ENCODE measurements at places on chromosomes 7 and 10.

DNA sequence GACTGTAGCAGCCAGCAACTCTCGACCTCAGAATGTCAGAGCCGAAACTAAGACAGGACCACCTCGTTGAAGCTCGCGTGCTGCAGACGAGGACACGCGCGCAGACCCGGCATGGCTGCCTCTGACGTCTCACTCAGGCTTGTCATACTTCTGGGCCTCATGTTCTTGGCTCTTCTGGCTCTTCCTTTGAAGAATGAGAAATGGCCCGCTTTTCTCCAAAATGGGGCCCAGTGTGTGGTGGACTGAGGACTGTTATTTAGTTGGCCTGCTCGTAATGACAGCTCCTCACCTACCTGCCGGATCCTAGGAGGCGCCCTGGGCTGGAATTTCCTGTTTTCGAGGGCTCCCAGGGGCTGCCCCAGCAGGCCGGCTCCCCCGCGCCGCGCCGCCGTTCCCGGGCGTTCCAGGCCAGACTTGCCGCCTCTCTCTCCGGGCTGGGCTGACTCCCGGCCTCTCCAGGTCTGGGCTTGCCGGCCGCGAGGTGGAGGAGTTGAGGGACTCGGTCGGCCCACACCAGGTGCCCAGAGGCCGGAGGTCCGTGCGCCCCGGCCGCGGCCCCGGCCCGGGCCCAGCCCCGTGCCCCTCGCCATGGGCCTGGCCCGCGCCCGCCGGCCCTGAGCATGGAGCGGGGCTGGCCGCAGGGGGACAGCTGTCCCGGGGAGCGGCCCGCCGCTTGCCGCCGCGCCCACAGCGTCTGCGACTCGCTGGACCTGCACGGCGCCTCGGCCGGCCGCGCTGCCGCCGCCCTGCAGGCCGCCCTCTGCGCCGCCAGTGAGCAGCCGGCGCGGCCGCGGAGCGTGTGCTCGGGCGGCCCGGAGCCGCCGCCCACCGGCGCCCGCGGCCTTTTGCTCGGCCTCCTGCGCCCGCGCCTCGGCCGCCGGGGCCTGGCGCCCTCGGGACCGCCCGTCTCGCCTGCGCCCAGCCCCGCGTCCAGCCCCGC is 28.1 kb downstream of the AGAP3 start:
- peak; percentile 47 for DNase-seq

DNA sequence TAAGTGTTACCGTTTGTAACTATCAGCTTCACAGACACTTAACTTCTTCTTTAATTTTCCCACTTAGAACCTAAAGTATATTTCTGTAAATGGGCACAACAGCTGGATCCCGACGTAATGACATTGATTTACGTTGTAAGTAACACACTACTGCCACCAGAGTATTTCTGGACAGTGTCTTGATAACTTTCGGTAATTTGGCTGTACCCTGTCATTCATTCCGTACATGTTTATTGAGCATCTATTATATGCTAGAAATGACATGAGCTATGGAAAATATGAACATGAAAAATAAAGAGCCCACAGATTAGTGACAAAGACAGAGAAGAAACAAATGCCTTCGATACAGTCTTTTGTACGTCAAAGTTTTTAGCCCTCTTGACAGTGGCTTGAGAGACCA is 291.4 kb downstream of the CCDC3 start:
- DNase-seq, result no peak

GRCh38 chr10:5038733-5039132 is 35.1 kb upstream of the AKR1C2 start:
- DNase-seq, result no peak

DNA sequence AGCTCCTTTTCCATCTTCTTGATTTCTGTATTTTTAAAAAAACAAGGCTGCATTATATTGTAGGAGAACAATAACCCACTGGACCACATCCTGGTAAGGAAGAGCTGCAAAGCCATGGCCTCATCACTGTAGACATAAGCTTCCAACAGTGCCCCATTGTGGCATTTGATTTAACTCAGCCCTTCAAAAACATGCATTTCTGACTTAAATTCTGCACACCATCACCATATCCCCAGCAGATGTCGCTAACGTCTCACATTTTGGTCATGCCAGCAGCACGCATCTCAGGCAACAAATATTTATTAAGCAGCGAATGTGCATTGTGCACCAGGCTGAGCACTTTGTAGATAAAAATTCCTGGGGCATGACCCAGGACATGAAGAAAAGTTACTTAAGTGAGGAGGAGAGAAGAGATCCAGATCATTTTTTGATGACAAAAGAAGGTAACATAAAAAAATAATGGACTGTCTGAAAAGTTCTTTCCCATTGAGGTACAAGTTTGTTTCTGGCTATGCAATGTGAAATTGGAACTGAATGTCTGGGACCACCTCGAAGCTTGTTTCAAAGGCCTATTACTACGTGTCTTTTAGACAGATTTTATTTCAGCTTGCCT is 164.6 kb upstream of the CDCA7L start:
- peak; percentile 95 for DNase-seq

- no peak for DNase-seq
Observed at GRCh38 chr7:121300685-121301420, 27.9 kb upstream of the WNT16 start.

DNA sequence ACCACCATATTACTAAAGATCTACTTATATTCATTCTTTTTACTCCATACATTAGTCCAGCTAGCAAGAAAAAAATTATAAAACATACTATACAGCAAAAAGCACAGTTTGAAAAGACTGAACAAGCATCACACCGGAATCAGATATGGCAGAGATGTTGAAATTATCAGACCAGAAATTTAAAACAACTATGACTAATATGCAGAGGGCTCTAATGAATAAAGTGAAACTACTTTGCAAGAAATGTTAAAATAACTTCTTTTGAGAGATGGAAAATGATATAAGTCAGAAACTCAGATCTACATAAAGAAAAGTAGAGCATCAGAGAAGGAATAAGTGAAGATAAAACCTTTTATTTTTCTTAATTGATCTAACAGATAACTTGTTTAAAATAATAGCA is 50.9 kb downstream of the SGCE start:
- no peak for DNase-seq

GRCh38 chr7:102466097-102466496 is 1.3 kb downstream of the LRWD1 start:
- DNase-seq, result no peak

- DNase-seq, result no peak
Observed at GRCh38 chr10:74047304-74047703, 49.4 kb downstream of the VCL start.

DNA sequence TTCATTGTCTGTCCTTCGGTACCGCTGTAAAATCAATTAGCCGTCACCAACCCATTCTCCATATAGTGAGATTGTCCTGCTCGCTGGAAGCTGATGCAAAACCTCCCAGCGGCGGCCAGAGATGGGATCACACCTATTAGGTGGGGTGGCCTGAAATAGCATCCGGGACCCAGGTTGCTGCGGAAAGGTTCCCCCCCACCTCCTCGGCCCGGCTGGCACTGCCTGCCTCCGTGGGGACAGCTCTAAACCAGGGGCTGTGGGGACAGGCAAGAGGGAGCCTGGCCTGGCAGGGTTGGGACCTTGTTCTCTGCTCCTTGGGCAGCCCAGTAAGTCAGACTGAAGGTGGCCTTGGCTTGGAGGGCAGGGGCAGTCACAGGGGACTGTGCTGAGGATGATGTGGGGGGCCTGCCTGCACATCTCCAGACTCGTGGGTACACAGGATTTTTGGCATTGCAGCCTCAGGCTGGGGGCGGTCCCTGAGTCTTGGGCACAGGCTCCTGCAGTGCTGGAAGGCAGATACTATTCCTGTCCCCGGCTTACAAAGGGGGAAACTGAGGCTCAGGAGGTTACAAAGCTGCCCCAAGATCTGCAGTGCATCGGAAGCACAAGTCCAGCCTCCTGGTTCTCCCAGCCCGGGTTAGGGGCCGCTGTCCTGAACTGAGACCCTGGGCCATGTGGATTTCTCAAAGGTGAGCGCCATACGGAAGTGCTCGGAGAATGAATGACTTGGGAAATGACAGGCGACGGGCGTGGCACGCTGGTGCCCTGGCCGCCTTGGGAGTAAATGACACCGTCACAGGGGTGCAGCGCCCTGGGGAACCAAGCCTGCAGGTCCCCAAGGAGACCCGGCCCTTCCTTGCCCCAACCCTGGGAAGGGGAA is 65.6 kb downstream of the UNCX start:
- no peak for DNase-seq

DNA sequence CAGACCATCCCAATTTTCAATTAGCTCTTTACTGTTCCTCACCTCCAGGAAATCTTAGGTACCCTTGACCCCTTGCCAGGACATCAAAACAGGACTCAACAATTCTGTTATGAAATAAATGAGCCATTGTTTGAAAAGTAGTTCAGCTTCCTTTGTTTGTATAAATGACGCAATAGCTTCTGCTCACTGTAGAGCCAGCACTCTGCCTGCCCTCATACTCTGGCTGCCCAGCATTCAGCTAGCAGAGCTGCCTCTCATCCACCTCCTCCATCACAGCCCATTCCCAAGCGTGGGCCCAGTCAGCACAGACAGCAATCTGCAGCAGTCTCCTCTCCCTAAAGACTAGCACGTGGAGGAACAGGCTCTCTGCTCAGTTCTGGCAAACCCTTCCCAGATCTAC is 478.6 kb downstream of the GRID1 start:
- DNase-seq, result no peak

DNA sequence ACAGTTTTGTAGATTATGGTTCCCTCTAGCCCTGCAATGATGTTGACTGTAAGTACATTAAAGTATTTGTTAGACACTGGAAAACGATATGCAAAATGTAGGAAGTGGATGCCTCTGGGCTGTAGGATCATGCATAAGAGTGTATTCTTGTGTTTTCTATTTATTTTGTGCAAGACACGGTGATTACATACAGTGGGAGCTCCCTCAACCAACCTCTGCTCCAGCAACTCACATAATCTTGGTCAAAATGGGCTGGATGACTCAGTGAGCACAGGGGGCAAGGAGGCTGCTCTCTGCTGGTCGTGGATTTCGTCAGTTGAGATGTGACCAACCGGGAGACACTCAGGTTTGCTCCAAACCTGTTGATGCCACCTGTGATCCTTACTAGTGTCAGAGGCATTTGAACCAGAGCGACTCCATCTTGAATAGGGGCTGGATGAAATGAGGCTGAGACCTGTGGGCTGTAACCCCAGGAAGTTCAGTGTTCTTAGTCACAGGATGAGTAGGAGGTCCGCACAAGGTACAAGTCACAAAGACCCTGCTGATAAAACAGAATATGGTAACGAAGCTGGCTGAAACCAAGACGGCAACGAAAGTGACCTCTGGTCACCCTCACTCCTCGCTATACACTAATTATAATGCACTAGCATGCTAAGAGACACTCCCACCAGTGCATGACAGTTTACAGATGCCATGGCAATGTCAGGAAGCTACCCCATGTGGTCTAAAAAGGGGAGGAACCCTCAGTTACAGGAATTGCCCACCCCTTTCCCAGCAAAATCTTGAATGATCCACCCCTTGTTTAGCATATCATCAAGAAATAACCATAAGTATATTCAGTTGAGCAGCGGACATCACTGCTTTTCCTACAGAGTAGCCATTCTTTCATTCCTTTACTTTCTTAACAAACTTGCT is 56.4 kb upstream of the FAM20C start:
- no peak for DNase-seq

- no peak for DNase-seq
Observed at GRCh38 chr10:12107781-12108180, 21.7 kb upstream of the SEC61A2 start.

- no peak for DNase-seq
Observed at GRCh38 chr7:2271273-2272026, 29.4 kb downstream of the NUDT1 start.

DNA sequence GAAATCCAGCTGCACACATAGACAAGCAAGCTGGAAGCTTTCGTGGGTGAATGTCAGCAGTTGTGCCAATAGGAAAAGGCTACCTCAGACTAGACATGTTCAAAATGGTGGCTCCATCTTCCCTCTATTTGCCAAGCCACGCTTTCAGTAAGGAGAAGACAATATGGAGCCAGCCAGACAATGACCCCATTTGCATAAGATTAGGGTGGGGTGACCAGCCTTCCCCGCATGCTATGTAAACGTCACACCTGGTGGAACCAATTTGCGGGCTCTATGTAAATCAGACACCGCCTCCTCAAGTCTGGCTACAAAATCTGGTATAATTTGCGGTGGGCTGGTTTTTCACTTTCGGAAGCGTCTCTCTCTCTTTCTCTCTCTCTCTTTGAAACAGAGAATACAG is 297.4 kb upstream of the PCDH15 start:
- no peak for DNase-seq

GRCh38 chr10:132564690-132565089 is 27.1 kb downstream of the INPP5A start:
- no peak for DNase-seq

DNA sequence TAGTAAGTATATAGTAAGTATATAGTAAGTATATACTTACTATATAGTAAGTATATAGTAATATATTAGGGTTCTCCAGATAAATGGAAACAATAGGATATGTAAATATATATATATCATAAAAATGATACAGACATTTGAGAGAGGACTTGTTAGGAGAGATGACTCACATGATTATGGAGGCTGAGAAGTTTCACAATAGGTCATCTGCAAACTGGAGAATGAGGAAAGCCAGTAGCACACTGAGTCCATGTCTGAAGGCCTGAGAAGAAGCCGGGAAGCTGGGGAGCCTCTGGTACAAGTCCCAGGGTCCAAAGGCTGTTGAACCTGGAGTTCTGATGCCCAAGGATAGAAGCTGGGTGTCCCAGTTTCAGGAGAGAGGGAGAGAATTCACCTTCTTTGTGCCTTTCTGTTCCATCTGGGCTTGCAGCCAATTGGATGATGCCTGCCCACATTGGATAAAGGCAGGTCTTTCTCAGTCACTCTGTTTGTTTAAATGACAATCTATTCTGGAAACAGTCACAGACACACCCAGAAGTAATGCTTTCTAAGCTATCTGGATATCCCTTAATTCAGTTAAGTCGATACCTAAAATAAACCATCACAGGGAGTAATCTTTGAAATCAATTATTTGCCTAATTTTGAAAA is 205.5 kb upstream of the CDC14C start:
- no peak for DNase-seq

GRCh38 chr7:79528421-79528820 is 75.0 kb upstream of the MAGI2 start:
- no peak for DNase-seq

DNA sequence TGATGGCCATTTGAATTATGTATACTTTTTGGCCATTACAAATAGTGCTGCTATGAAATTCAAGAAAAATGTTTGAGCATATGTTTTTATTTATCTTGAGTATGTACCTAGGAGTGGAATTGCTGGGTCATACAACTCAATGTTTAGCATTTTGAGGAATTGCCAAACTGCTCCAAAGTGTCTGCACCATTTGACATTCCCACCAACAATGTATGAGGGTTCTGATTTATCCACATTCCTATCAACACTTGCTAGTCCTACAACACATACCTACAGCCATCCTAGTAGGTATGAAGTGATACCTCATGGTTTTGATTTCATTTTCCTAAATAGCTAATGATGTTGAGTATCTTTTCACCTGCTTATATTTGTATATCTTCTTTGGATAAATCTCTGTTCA is 165.5 kb downstream of the NOC3L start:
- DNase-seq, result no peak
